Thoracic aorta (tissue), 2 donors: ENCODE measurements at places on chromosomes 11 and 22. TPM values are rescaled to one million over a fixed set of nuclear protein-coding genes. Genes with fewer than 3 reads are reported as not detected.

MS4A1 gene
- total RNA-seq = 0.35 TPM

SPON1 gene
- total RNA-seq = 20.6 TPM

MUC5AC gene
- total RNA-seq = not detected

PGA5 gene
- total RNA-seq = not detected

NPTXR gene
- 29.3 TPM for total RNA-seq

PVALB gene
- not detected for total RNA-seq

PHF21B gene
- 2.1 TPM for total RNA-seq

CLTCL1 gene
- 6.1 TPM for total RNA-seq

CARD10 gene
- total RNA-seq = 11.0 TPM

KRTAP5-10 gene
- total RNA-seq = not detected

HSPB2 gene
- total RNA-seq = 2.2 TPM

SPDYC gene
- total RNA-seq = not detected

NECTIN1 gene
- 4.4 TPM for total RNA-seq

ARHGAP42 gene
- total RNA-seq = 5.6 TPM

GRCh38 chr11:696955-697491, 1.4 kb downstream of the TMEM80 start:
- DNase-seq = no peak

DNA sequence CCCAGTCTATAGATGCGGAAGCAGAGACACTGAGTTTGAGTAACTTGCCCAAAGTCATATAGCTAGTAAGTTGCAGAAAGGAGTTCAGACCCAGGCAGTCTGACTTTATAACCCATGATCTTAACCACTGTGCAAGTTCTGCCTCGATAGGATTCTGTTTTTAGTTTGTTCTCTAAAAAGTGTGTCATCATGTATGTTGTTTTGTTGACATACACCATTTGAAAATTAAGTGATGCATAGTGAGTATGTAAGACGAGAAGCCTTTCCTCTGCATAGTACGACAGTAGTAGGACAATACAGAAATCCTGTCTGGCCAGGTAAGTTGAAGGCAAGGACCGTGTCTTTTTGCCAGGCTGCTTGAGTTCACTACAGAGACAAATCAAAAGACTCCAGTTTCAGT, 3.3 kb downstream of the ZC3H12C start:
- no peak for DNase-seq

- DNase-seq = peak; percentile 80
Observed at GRCh38 chr11:34274712-34275398, 83.0 kb downstream of the ABTB2 start.

DNA sequence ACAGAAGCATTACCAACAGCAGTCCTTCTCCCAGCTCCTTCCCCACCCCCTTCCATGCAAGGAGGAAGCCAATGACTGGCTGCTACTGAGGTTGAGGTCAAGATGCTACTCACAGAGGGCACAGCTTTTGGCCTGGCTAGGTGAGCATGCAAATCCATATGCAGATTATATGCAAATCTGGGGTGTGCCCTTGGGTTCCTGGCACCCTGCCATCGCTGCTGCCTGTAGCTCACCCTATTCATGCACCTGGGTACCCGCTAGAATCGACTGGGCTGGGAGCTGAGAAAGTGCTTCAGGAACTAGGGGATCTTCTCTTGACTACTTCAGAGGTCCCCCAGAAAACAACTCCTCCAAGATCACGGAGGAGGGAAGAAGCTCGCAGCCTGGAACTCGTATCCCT, 4.0 kb downstream of the DSCAML1 start:
- DNase-seq = no peak

DNA sequence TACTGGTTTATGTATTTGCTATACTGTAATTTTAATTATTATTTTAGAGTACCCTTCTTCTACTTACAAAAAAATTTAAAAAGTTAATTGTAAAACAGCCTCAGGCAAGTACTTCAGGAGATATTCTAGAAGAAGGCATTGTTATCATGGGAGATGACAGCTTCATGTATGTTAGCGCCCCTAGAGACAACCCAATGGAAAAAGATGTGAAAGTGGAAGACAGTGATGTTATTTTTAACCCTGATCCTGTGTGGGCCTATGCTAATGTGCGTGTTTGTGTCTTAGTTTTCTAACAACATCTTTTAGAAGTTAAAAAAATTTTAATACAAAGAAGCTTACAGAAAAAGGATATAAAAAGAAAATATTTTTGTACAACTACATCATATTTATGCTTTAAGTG, 205.0 kb downstream of the FAM76B start:
- no peak for DNase-seq

GRCh38 chr11:94910779-94911178, 62.6 kb downstream of the CWC15 start:
- no peak for DNase-seq

GRCh38 chr11:69925366-69926196, 106.4 kb upstream of the FGF3 start:
- DNase-seq = no peak

DNA sequence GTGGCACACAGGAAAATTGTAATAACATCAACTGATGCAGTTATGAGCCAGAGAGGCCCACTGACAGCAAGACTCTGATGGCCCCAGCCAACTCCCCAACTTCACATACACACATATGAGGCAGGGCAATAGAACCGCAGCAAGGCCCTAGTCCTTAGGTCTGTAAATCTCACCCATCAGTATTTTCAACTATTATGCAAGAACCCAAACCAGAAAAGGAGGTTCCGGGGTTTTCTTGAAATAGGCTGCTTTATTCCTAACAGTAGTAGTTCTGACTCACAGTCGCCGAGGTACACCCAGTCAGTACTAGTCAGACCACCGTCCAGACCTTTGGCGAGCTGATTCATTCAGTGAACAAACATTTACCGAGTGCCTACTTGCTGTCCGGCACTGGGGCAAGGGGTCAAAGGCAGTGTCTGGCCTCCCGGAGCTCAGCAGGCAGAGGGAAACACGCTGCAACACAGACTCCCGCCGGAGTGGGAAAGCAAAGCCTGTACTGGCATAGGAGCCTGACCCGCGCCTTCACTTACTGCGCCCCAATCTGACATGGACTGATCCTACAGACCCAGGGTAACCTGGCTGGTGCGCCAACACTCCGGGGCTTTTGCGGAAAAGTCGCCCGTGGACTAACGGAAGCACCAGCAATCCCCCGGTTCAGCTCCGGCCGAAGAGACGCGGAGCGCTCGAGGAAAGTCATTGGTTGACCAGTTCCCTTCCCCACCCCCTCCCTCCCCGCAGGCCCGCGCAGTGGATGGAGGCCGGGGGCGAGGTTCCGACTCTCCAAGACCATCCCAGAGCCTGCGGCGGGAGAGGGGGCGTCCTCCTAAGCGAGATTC, 1.3 kb downstream of the PLEKHA7 start:
- DNase-seq = no peak

- DNase-seq = no peak
Observed at GRCh38 chr11:92504534-92504933, 279.9 kb downstream of the FAT3 start.

DNA sequence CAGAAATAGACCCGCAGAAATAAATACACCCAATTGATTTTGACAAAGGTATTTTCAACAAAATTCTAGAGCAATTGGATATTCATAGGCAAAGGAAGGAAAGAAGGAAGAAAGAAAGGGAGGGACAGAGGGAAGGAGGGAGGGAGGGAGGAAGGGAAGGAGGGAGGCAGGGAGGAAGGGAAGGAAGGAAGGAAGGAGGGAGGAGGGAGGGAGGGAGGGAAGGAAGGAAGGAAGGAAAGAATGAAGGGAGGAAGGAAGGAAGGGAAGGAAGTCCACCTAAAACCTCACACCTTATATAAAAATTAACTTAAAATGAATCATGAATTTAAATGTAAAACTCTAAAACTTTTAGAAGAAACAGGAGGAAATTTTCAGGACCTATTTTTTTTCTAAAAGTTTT, 94.2 kb upstream of the USP47 start:
- DNase-seq = no peak

DNA sequence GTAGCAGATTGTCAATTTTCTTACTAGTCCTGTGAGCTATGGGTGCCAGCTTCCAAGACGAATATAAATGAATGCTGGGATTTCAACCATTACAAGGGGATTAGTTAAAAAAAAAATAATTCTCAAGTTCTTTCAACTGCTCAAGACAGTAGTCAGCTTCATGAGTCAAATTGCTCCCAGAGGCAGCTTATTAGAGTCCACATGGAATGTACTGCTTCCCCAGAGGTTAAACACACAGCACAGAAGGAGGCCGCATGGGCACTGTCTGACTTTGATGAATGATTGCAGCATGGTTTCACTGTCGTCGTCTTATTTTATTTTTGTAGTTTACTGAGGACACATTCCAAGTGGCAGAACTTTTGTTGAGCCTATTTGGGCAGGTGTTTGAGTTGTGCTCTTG, 563.2 kb downstream of the TMEM135 start:
- DNase-seq = no peak

GRCh38 chr11:59708537-59708936, 5.1 kb downstream of the OR10V1 start:
- DNase-seq = no peak

DNA sequence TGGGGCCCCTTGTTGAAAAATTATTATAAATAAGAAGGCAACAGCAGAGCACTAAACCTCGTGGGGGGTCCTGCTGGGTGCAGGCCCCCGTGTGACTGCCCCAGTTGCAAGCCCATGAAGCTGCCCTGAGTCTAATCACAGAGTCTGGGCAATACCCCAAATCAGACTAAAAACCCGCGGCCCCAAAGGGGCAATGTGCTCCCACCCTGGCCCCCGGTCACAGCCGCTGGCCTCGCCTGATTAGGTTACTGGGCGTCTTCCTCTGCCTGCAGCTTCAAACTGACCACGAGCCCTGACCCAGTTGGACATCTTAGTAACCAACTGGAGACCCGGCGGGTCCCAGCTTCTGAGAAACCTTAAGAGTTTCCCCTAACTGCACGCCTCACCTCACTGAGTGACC, 1.6 kb downstream of the CXCR5 start:
- no peak for DNase-seq

DNA sequence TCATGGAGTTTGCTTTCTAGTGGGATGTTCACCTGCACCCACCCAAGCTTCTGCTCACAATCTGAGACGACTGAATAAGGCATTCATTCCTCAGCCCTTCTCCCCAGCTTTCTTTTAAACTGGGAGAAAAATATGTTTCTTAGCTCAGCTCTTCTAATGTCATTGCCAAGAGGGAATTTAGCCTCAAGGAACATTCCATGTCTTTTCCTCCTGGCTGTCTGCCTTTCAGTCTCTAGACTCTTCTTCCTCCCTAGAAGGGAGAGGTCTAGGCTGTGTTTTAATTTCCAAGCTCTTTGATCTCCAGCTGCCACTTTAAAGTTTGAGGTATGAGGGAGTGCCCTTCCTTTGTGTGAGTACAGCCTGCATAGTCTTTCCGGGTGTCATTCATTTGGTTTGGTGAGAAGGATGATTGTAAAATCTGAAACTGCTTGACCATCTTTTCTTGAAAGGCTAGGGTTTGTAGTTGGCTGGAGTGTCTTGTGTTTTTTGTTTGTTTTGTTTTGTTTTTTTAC, 11.7 kb upstream of the HTATIP2 start:
- DNase-seq = no peak

DNA sequence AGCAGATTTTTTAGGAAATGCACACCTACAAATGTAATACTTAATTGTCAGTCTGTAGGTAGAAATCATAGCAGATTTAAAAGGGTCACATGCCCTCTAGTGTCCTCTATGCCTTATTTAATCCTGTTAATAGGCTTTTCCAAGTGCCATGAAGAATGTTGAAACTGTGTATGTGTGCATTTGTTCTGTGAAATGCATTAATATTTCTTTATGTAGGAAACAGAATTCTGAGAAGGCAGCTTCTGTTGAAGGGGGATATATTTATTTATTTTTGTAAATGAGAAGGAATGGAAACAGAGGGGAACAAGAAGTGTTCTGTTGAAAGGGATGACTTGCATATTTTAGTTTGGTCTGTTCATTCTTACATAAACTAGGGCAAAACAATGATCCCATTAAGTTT, 51.0 kb downstream of the SVIP start:
- DNase-seq = no peak

DNA sequence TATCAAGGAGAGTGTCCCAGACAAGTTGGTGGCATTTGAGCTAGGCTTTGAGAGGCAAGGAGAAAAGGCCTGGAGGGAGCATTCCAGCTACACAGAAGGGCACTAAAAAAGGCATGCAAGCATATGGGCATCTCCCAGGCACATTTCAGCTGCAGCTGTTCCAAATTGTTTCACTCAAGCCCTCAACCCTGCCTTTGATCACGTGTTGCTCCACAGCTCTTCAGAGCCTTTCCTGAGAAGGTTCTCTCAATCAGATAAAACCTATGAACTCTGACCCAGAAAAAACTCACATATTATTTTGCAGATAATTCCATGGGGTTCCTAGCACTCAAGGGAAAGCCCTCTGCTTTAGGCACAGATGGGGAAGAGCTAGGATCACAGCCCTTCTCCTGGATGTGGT, 24.4 kb upstream of the HSPA8 start:
- DNase-seq = no peak

- no peak for DNase-seq
Observed at GRCh38 chr11:94694309-94695060, 73.7 kb upstream of the AMOTL1 start.

DNA sequence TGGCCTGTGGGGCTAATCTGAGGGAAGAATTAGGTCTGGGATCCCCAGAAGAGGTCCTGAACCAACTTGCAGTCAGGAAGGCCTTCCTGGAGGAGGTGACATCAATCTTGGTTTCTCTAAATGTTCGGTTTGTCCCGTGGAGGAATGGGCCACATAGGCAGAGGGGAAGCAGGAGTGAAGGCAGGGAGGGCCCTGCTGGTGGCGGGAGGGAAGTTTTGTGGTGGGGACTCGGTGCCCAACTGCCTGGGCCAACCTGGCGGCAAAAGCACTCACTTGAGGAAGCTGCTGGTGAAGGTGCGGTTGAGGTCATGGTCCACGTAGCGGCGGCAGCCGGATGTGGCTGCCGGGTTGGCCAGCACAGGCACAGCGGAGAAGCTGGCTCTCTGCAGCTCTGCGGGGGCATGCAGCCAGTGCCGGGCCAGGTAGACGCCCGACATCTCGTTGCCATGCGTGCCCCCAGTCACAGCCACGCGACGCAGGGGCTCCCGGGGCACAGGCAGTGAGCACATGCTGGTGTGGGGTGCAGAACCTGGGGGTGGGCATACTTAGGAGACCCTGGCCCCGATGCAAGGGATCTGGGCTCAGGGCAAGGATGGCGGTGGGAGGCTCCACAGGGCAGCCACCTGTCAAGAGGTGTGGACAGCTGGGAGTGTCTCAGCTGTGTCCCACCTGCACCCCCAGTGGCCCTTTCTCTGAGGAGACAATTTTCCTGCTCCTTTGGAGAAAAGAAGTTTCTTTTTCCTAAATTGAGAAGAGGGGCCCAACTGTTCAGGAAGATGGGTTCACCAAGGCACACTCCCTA, 3.8 kb downstream of the ACY3 start:
- DNase-seq = no peak

DNA sequence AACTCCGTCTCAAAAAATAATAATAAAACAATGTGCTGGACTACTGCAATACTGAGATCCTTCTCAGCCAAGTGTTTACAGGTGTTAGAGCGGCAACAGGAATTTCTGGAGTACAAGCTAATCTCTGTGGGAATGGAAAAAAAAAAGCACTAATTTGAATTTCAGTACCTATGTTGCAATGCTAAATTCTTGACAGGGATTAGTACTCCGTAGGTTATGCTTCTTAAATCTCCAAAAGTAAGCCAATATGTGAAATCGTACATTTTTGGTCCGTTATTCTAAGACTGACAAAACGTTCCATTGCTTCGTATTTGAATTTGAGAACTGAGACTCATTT, 1.1 kb downstream of the ATL3 start:
- DNase-seq = no peak

GRCh38 chr22:30931541-30932300, 36.9 kb downstream of the MORC2 start:
- no peak for DNase-seq
